ENCODE measurements at places on chromosomes 6 and 20. TPM values are rescaled to one million over a fixed set of nuclear protein-coding genes. Genes with fewer than 3 reads are reported as not detected.

GRCh38 chr6:30802731-30803130 lies 58.4 kb upstream of the IER3 start:
- H3K4me1 ChIP-seq: no peaks in the 10 kb centered on the region
- DNase-seq: no peak
- H3K27ac ChIP-seq: no peak overlapping the region
- no peak overlapping the region for H3K4me3 ChIP-seq

GRCh38 chr6:157273756-157274470 lies 49.4 kb downstream of the TMEM242 start:
- H3K27ac ChIP-seq: no peak overlapping the region
- peaks cover 2% of the 10 kb centered on the region for H3K4me1 ChIP-seq
- peak; percentile 63 for DNase-seq
- peaks cover 9% of the 10 kb centered on the region for H3K36me3 ChIP-seq
- H3K27me3 ChIP-seq: no peaks in the 10 kb centered on the region

Gene HCRTR2
- not detected for total RNA-seq

DNA sequence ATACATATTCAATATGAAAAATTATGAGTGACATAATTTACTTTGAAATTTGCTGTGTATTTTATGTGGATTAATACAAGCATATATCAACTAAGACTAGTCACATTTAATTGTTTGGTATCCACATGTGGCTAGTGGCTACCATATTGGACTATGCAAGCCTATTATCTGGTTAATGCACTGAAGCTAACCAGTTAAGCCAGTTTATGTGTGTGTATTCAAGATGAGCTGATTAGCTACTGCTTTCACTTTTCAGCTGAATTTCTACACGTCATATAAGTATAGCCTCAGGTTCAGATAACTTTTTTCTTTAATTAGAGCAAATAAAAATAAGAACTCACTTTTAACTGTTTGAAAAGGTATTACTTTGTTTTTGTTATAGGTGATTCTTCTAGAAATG lies 903.7 kb downstream of the TFAP2A start:
- H3K4me1 ChIP-seq: no peaks in the 10 kb centered on the region
- no peak for DNase-seq
- no peaks in the 10 kb centered on the region for H3K27me3 ChIP-seq
- peaks cover 9% of the 10 kb centered on the region for H3K36me3 ChIP-seq
- no peak overlapping the region for H3K4me3 ChIP-seq

Gene C6orf132
- 45.1 TPM for total RNA-seq

All from H9 (cell line).